ENCODE measurements at places on chromosomes 3 and 15. TPM values are rescaled to one million over a fixed set of nuclear protein-coding genes. Genes with fewer than 3 reads are reported as not detected.

Gene FAM107A
- 15.5 TPM for total RNA-seq

Gene KCNAB1
- total RNA-seq: 31.4 TPM

Gene ISL2
- not detected for total RNA-seq

Gene GHSR
- total RNA-seq: 0.82 TPM

Gene PCOLCE2
- total RNA-seq: 6.9 TPM
